ENCODE measurements at places on chromosomes 3 and 15.

DNA sequence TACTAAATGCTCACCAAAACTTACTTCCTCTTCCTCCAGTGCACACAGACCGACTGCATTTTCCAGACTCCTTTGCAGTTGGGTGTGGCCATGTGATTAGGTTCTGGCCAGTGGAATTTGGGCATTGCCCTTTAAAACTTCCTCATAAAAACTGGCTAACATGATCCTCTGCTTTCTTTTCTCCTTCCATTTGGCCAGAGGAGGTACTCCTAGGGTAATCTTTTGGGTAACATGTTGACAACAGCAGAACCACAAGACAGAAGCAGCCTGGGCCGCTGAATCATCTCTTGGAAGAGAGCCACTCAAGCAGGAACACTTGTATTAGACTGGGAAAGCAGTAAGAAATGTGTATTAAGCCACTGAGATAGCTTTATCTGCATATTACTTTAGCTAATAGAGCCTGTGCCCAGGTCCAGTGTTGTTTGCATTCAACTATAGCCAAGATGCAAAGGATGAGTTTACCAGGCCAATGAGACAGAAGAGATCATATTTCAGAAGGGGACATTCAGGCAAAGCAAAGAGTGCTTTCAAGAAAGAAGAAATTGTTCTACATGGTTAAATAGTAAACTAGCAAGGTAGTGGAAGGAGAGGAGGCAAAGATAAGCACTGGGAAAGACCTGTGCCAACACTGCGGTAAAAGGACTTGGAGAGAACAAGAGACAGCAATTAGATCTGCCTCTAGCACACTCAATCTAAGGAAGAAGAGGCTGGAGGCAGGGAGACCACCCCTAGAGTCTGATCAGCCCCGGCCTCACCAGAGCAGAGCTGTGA is 79.8 kb downstream of the PLCH1 start:
- DNase-seq = peak; percentile 85

- peak; percentile 42 for DNase-seq
Measured at GRCh38 chr3:106030627-106030963, 161.8 kb upstream of the CBLB start.

- peak; percentile 82 for DNase-seq
Measured at GRCh38 chr3:151146071-151146730, 56.8 kb downstream of the GPR171 start.

GRCh38 chr15:91407269-91407889 is 307.3 kb downstream of the SV2B start:
- DNase-seq = peak; percentile 30

DNA sequence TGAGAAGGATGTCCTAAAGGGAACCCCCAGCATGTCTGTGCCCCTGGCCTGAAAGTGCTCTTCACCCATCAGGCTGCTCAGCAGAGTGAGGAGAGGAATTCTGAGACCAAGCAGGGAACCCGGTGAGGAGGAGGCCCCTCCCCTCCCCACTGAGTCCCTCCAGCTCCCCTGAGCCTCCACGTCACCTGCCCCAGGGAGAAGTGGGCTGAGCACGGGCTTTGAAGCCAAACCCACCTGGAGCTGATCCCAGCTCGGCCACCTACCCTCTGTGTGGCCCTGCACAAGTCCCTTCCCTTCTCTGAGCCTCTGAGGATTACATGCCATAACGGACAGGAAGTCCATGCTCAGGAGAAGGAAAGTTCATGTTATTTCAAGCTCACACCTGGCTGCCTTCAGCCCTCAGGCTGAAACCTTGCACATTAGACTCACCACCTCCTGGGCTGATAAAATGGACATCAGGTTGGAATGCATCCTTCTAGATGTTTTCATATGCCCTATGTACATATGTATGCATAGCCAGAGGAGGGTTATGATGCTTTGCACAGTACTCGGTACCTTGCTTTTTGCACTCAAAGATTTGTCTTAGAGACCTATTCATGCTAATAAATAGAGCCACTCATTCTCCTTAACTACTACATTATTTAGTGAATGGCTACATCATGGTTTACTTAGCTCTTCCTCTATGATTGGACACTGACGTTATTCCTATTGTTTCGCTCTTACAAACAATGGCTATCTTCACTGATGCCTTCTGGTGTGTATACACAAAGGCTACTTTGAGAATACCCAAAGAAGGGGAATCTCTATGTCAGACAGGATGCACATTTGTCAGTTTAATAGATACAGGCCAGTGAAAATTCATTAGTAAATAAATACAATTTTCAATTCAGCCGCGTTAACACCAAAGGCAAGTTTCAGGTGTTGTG is 31.6 kb upstream of the GATA2 start:
- no peak for DNase-seq

GRCh38 chr3:56702490-56703315 is 19.6 kb upstream of the TASOR start:
- peak; percentile 87 for DNase-seq

- no peak for DNase-seq
Measured at GRCh38 chr3:133756716-133757694, 10.8 kb downstream of the TF start.

GRCh38 chr3:95319921-95320494 is 1257.1 kb downstream of the NSUN3 start:
- DNase-seq = peak; percentile 7

GRCh38 chr15:45363801-45364200 is 14.5 kb downstream of the GATM start:
- DNase-seq = no peak

- no peak for DNase-seq
Measured at GRCh38 chr3:43949594-43949993, 258.9 kb downstream of the ABHD5 start.

GRCh38 chr15:84001037-84001436 is 234.5 kb upstream of the GOLGA6L4 start:
- no peak for DNase-seq
